Thoracic aorta (tissue), 2 donors: ENCODE measurements at places on chromosomes 6 and 20. TPM values are rescaled to one million over a fixed set of nuclear protein-coding genes. Genes with fewer than 3 reads are reported as not detected.

GRCh38 chr20:62736407-62737071 lies 27.9 kb downstream of the NTSR1 start:
- DNase-seq = no peak

DNA sequence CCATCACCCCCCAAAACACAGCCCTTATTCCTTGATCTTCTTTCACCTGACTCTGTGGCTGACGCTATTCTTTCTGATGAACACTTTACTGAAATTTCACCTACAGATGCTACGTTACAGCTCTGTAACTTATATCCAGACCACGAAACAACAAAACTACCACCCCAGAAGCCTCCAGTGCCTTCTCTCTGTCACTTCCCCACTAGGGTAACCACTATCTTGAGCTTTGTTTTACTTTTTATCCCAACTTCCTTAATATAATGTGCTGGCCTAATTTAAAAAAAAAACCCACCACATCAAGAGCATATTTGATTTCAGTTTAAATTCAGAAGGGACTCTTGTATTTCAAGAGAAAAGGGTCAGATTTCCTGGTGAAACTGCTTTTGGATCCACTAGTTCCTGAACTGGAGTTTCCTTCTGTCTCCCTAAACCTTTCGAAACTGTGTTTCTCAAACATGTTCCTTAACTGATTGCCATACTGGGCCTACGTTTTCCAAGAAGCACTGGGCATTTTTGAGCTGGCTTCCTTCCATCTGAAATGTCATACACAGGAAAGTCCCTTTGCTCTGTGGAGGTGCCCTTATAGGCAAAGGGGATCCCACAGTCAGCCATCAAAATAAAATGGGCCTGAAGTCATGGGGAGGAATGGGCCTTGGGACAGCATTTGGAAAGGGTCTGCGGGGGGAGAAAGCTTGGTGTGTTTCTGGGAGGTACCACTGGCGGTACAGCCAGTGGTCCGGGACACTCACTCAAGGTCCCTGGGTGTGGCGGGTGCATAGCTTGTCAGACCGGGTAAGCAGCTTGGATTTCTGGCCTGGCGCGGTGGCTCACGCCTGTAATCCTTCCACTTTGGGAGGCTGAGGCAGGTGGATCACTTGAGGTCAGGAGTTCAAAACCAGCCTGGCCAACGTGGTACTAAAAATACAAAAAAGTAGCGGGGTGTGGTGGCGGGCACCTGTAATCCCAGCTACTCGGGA lies 25.8 kb upstream of the RTF2 start:
- DNase-seq = no peak

- DNase-seq = no peak
Observed at GRCh38 chr20:58127701-58128111, 100.7 kb downstream of the ANKRD60 start.

DNA sequence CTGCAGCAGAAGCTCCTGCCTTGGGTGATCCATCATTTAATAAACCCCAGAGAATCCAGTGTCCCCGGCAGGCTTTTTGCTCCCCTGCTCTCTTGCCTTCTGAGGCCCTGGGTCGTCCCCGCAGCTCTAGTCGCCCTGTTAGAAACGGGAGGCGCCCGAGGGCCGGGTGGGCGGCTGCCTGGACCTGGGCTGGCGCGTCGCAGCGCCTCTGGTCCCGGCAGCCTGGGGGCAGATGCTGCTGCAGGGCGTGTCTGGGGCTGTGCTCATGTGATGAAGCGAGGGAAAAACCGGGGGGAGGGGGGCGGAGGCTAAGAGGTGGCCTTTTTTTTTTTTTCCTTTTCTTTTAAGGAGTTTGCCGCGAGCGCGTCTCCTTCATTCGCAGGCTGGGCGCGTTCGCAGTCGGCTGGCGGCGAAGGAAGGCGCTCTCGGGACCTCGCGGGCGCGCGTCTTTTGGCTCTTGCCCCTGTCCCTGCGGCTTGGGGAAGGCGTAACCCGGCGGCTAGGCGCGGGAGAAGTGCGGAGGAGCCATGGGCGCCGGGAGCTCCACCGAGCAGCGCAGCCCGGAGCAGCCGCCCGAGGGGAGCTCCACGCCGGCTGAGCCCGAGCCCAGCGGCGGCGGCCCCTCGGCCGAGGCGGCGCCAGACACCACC lies 394 bp downstream of the AKAP12 start:
- DNase-seq = peak; percentile 60

DNA sequence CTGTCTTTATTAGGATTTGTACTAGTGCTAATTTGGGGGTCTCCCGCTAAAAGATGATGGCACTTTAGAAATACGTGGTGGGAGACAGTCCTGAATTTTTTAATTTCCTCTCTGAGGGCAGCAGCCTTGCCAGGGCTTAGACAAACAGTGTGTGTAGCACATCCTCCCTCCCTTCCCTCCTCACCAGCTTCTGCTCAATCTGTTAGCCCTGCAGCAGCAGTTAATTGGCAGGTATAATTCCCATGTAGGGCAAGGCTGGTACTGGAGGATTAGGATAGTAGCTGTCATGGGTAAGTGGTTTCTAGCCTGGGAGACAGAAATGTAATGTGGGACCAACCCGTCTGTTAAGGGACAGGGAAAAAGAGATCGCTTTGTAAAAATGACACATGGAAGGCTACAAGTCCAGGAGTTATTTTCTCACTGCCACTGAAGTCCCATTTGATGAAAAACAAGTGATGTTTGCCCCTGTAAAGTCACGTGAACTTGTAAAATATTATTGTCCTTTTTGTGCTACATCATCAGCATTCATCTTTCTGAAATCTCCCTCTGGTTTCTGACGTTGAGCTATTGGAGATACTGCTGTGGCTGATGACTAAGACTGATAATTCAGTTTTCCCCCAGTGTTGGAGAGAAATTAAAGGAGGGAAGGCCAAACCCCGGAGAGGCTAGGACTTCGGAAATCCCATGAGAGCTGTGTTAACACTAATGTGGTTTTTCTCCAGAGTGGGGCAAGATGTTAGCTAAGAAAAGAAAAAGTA lies 40.6 kb downstream of the CTNNBL1 start:
- no peak for DNase-seq

DNA sequence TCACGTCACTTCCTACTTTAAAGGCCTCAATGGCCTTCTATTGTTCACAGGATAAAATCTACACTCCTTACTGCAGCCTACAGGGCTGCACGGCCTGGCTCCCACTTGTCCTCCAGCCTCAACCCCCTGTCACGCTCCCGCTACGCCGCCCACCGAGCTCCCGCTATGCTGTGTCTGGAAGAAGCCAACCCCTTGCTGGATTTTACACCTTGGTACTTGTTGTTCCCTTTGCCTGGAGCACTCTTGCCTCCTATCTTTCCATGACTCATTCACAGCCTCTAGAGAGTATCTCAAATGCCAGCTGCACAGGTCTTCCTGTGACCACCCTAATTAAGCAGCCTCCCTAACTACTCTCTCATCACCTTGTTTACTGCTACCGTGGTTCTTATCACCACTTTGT lies 259.9 kb downstream of the PRKN start:
- DNase-seq = no peak

ULBP3 gene
- total RNA-seq = 3.0 TPM

EYA4 gene
- total RNA-seq = 1.3 TPM
